ENCODE measurements at places on chromosomes 12 and 14.
A peak's percentile ranks its signal among the peaks of the same experiment; 100 is the strongest.

DNA sequence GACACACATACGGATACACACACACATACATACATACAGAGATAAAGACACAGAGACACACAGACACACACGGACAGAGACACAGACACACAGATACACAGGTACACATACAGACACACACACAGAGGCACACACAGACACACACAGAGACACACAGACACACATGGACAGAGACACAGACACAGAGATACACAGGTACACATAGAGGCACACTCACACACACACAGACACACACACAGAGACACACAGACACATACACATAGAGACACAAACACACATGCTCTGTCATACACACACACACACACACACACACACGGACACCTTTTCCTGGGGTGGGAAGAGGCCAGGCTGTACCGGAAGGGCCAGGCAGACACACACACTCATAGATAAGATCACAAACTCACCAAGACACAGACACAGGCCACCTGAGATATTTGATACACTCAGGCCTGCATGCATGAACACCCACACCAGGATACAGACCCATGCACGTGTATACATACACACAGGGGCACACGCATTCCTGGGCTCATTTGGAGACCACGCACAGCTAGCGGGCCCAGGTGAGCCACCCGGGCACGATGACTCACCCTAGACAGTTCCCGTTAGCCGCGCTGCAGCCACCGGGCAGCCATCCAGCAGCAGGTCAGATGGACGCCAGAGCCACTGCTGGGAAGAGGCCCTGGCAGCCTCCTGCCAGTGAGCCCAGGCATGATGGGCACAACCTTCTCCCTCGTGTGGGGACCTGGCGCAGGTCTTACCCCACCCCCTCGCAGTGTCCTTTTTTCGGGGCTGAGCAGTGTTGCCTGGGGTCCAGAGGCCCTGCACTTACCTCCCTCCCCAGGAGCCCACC is 1.8 kb upstream of the AHNAK2 start:
- no peak for DNase-seq

GRCh38 chr12:53186745-53187144 is 6.0 kb upstream of the CSAD start:
- DNase-seq, result no peak

GRCh38 chr12:63387771-63388170 is 236.8 kb upstream of the AVPR1A start:
- DNase-seq, result no peak

DNA sequence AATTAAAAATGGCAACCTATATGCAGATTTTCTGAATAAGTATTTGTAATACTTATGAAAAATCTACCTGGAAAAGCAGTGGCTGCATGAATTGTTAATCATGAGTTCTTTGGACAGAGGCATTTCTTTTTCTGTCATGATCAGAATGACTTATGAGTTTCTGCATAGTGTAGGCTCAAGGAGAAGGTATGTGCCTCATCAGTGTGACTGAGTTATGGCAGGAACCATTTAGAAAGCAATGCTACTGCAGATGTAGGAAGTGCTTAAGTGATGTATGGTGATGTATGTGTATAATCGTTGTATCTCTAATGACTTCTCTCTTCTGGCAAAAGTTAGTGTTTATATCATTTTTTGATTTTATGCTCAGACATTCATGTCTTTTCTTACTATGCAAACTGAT is 816.4 kb upstream of the FBXO33 start:
- DNase-seq, result no peak

- DNase-seq, result no peak
Measured at GRCh38 chr14:94342334-94342934, 19.3 kb upstream of the SERPINA6 start.

- DNase-seq, result peak; percentile 53
Measured at GRCh38 chr12:117025481-117026151, 73.6 kb downstream of the TESC start.

GRCh38 chr14:76918782-76919394 is 92.7 kb downstream of the LRRC74A start:
- DNase-seq, result no peak

DNA sequence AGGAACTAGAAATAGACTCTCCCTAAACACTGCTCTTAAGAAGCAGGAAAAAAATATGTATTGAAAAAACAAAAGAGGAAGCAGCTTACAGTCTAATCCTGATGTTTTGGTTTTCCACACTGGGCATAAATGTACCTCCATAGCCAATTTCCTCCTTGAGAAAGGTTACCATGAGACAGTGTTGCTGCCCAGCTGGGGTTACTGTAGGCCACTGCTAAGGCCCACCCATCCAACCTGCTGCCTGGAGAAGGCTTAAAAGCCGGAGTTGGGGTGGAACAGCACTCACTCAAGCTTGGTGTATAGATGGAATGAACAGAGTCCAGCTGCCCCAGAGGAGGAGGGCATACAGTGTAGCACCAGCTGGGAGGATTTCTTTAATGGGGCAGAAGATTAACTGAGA is 41.1 kb downstream of the ERG28 start:
- no peak for DNase-seq

DNA sequence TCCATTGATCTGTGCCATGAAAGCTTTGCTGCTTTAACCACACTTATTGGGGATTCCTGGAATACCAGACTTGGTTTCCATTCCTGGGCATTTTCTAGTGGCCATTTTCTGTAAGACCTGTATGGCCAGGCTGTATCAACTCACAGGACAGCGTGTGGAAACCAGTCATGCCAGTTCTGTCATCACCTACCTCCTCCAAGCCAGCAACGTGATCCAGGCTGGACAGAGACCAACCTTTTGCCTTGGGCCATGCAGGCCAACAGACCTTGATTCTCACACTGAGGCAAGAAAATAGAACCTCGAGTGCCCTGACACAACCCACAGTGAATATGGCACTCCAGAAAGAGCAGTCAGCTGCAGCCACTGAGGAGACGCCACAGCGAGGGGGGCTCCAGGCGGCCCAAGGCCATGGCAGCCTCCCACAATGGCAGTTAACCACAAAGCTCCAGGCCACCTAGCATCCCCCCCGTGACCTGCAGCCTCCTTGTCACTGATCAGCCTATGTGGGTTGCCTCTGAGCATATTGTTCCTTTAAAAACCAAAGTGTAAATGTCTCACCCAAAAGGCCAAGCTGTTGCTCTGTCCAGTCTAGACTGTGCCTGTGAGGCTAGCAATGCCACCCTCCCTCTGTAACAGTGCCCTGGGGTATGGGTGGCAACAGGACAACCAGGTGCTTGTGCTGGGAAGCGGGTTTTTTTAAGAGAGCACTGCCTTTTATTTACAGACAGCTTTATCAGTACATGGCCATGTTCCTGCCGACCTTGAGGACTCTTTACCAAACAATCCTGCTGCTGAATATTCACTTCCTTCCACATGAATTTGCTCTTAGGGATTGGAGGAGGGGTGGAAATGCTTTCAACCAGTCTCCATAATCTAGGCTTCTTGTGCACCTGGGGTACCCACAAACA is 168.7 kb upstream of the HIF1A start:
- DNase-seq, result no peak

- DNase-seq, result no peak
Measured at GRCh38 chr12:64891629-64892028, 67.2 kb downstream of the TBC1D30 start.

- DNase-seq, result no peak
Measured at GRCh38 chr12:124650912-124651311, 83.5 kb upstream of the NCOR2 start.

DNA sequence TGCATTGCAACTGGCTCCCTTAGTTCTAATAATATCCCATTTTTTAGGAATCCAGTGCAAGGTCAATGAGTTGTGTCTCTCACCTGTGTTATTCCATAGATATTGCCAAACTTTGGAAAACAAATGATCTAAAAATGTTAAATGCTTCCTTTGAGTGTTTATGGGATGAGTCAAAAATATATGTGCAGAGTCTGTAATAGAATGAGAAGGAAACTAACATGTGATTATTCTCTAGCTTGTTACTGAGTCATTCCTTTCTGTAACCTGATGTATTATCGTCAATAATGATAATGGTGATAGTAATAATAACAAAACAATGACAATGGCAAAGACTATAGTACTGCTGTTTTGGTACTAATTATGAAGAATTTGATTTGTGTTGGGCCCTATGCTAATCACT is 11.5 kb downstream of the ACSS3 start:
- no peak for DNase-seq

- no peak for DNase-seq
Measured at GRCh38 chr12:128942960-128943477, 89.7 kb downstream of the GLT1D1 start.

DNA sequence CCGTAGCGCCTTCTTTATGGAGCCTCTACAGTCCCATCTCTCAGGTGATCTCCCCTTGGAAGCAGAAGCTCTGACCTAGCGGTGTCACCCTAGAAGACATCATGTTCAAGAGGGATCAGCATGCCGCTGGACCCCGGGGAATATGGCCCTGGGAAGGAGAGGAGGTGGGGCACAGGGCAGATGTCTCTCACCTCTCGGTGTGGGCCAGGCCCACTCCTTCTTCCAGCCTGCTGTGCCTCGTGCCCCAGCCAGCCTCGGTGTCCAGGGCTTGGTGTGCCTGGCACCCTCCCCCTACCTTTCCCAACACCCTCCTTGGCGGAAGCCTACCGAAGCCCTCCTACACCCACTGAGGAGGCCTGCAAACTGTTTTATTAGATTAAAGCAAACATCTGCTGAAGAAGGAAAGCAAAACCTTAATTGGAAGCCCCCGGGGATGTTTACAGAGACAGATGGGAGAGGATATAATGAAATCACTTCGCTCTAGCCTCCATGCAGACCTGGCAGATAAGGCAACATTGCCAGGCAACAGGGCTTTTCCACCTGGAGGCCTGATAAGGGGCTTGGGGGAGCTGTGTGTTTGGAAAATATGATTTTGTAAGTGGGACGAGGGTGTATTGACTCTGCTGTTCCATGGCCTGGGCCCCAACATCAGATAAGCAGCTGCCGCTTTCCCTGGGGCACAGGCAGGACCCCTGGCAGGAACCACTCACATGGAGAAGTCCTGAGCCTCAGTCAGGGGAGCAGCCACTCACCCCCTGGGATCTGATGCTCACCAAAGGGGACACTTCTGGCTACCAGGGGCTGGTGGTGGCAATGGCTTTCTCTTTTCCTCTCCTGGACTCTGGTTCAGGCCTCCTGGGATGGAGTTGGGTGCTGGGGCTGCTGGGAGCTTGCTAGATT is 5.7 kb upstream of the CHGA start:
- no peak for DNase-seq

GRCh38 chr14:75125617-75126016 is 1.2 kb downstream of the NEK9 start:
- DNase-seq, result no peak

DNA sequence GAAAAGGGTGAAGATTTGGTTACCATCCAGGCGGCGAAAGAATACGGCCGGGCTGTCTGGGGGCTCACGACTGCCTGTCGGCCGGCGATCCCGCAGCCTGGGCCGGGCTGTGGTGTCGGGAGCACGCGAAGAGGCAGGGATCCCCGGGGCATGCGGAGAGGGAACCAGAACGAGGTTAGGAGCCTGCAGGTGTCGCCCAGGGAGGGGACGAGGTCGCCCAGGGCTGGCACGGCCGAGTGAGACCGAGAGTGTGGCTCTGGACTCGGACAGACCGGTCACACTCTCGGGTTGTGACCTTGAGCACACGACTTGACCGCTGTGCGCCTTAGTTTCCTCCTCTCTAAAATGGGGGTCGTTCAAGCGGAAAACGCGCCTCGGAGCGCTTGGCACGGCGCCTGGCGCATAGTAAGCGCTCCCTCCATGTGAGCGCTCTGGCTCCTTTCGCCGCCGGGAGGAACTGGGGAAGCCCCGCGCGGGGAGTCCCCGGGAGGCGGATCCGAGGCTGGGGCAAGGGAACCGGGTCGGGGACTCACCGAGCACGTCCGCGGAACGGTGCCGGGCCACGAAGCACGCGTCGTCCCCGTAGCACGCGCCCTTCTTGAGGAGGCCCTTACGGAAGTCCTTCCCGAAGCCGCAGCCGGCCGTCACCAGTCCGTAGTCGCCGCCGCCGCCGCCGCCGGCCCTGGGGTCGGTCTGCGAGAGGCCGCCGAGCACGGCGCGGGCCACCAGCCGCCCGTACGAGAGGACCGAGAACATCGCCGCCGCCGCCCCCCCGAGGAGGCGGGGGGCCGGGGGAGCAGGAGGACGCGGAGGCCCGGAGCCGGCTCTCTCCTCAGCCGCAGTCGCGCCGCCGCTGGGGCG is 612 bp downstream of the PPTC7 start:
- DNase-seq, result peak; percentile 87

DNA sequence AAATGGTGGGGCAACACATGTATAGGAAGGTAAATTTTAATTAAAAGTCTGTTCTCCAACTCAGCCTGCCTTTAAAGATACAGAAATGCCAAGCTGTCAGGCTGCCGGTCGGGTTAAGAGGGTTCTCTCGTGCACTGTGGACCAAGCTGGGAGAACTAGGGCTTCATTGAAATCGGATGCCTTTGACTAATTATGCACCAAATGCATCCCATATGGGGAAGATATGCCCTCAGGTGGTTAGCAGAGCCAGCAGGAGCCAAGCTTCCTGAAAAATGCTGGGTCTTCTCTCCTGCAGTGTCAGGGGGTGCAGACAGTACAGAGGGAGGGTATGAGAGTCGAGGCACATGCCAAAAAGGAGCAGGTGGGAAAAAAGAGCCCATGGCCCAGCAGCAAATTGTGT is 236.1 kb downstream of the CACNA1C start:
- no peak for DNase-seq

DNA sequence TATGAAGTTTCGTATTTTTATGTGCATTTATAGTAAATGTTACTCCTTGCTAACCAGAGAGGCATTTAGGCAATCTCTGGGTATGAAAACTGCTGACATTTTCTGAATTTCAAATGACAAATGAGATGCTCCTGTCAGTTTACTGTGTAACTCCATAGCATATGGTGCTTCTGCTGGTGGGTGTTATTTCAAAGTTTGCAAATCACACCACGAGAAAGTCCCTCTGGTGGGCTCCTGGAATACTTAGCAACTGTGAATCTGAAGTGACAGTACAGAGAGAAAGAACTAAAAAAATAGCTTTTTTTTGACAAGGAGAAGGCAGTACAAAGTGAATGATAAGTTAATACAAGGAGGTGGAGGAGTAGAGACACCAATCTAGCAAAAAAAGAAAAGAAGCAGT is 161.5 kb downstream of the DERA start:
- DNase-seq, result no peak

DNA sequence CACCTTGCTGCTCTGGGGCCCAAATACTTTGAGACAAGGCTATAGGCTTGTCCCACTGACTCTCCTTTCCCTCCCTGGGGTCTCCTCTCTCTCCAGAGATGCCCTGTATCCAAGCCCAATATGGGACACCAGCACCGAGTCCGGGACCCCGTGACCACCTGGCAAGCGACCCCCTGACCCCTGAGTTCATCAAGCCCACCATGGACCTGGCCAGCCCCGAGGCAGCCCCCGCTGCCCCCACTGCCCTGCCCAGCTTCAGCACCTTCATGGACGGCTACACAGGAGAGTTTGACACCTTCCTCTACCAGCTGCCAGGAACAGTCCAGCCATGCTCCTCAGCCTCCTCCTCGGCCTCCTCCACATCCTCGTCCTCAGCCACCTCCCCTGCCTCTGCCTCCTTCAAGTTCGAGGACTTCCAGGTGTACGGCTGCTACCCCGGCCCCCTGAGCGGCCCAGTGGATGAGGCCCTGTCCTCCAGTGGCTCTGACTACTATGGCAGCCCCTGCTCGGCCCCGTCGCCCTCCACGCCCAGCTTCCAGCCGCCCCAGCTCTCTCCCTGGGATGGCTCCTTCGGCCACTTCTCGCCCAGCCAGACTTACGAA is 3.1 kb downstream of the NR4A1 start:
- peak; percentile 22 for DNase-seq

GRCh38 chr12:72676556-72676955 is 404.4 kb downstream of the TRHDE start:
- DNase-seq, result no peak

- DNase-seq, result peak; percentile 11
Measured at GRCh38 chr12:3753544-3754284, 805 bp upstream of the CRACR2A start.

Measured in CD4-positive, alpha-beta T cell treated with Interleukin-10 for 1 hour (primary cell).